Inflammatory macrophage (primary cell): ENCODE measurements at places on chromosomes 1 and 21.

- no peak for DNase-seq
Measured at GRCh38 chr1:169726851-169727250, 7.0 kb downstream of the SELE start.

DNA sequence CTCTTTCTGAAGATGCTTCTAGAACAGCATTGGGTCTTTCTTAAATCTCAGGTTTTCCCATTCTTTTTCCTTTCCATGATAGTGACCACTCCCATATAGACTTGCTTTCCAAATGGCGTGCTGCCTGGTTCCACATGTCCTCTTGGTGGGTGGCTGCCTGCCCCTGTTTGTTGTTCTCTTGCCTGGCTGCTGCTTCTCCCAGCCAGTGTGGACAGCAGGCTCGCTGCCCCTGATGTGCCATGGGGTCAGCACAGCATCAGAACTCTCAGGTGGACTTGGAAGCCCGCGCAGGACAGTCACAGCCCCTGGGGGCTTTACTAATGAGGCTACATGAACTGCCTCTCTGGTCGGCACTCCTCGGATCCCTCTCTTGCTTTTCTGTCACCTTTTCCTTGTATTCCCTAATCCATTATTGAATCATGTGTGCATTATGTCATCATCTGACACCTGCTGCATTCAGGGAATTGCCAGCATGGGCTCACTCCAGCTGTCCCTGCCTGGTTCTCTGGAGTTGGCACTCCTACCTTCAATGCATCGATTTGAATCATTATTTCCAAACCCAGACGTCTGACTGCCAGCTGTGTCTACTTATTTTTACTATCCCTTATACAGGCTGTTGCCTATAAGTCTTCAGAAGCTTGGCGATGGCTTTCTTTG is 100.5 kb upstream of the COA6 start:
- no peak for DNase-seq

DNA sequence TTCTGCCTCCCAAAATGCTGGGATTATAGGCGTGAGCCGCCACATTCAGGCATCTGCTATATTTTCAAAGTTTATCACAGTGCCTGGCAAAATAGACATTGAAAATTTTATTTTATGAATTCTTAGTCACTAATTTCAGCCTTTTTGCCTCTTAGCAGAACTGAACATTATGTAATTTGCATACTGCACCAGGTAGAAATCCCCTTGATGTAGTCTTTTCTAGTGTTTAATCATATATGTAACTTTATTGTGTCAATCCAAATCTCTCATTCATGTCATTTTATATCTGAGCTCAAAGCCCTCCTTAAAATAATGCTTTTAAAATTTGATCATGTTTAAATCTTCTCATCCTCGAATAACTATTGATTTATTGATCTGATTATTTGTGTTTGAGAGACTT is 19.2 kb downstream of the WDTC1 start:
- no peak for DNase-seq

DNA sequence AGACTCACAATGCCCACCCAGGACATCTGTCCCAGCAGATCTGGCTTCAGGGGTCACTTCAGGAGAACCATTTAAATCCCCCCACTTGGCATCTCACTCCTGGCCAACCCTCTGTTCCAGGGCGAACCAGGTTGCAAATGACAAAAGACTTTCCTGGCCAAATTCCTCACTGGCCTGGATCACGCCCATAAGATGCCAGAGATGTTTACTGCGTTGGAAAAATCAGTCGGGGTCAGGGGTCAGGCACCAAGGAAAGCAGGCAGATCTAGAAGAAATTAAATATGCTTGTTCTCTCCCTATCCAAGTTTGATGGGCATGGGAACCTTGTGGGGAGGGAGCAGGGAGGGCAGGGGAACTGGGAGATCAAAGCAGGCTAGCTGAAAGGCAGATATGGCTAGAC is 14.6 kb upstream of the AGTRAP start:
- no peak for DNase-seq

- DNase-seq = no peak
Measured at GRCh38 chr1:7574121-7575040, 196.7 kb upstream of the VAMP3 start.

DNA sequence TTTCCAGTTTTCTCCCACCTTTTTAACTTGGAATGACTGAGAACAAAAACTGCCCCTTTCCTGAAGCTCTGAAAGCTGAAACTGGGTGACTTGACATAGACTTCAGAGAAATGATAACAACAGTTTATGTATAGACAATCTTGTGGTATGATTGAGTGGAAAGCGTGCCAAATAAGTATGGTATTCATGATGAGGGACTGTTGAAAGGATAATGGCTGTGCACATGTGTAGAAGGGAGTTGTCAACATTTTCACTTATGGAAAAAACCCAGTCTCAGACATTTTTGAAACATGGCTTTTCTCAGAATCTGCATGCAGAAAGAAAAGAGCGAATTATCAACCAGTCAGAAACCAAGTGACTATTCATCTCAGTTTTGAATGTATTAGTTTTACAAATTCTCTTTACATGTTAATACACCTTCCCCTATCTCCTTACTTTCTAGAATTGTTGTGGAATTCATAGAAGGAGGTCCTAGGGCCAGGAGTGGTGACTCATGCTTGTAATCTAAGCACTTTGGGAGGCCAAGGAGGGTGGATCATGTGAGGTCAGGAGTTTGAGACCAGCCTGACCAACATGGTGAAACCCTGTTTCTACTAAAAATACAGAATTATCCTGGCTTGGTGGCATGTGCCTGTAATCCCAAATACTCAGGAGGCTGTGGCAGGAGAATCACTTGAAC is 261.2 kb downstream of the S1PR1 start:
- no peak for DNase-seq

DNA sequence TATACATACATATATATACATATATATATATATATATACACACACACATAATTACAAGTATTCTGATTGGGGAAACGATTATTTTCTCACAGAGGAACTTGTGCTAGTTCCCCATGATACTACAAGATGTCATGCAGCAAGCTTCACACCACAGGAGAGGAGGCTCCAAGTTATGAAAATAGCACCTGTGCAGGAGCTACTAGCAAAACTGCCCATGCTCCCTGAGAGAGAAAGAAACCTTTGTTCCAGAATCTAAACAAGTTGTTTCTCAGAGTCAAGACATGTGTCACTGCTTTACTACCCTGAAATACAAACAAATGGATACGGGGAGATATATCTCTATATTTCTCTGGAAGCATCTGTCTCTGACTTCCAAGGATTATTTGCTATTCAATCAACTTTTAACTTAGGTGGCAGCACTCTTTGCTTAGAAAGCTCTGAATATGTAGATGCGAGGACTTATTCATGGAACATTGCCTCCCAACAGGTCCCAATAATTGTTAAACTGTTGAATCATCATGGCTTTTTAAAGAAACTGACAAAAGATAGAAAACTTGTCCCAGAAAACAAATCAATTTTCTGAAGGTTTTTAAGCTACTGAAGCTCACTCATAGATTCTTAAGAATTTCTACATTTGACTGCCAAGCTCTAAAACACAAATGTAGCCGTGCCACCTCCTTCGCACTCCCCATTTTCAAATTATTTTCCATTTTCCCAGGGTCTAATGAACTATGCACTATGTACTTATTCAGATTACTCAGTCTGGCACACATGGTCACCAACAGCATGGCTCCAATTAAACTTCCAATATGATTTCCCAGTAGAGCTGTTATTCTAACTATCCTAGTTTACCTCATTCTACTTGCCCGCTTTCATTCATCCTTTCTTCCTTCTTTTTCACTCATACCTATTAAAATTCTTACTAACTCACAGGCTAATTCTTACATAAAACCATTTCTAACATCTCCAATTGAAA is 929.1 kb downstream of the LTN1 start:
- no peak for DNase-seq

GRCh38 chr1:17839641-17840196 is 84.6 kb downstream of the ACTL8 start:
- DNase-seq = no peak

GRCh38 chr1:11524465-11525150 is 45.7 kb downstream of the DISP3 start:
- DNase-seq = no peak

DNA sequence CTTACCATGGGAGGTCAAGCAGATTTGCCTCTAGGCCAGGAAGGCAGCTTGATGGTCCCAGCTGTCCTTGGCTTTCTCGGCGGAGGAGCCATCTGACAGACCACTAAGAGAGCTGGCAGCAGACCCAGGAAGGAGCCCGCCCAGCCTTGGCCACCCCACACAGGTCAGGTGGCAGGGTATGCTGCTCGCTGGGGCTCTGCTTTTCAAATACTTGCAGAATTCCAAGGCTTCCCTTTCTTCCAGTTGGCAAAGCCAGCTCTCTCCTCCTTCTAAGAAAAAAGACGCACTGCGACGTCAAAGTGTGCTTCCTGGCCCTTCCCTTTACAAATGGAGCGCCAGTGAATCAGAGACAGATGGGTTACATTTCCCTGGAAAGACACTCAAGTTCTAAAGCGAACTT is 229.4 kb downstream of the CACNA1E start:
- DNase-seq = no peak

DNA sequence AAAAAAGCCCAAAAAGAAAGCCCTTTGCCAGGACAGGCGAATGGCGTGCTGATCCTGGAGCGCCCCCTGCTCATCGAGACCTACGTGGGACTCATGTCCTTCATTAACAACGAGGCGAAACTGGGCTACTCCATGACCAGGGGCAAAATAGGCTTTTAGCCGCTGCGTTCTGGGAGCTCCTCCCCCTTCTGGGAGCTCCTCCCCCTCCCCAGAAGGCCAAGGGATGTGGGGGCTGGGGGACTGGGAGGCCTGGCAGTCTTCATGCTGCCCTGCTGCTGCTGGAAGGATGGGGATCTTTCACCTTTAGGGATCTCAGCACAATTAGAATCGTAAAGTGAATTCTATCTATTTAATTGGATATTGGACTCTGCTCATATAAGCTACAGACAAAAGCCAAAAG is 3.6 kb downstream of the TPRG1L start:
- no peak for DNase-seq

GRCh38 chr1:210541680-210542358 is 213.1 kb downstream of the HHAT start:
- DNase-seq = no peak

DNA sequence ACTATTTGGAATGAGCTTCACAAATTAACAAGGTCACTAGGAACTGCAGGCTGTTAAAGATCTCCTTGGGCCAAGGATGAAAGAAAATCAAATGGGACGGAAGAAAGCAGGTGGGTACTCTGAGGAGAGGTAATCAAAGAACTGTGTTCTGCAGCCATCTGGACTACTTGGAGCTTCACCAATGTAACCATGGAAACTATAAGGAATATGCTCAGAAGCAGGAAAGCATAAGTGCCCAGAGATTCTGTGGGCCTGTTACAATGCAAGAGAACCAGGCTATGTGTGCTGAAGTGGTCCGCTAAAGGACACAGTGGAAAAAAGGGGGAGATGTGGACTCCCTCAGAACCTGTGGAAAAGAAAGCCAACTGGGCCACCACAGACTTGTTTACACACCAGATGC is 238.5 kb downstream of the PTGER3 start:
- no peak for DNase-seq

DNA sequence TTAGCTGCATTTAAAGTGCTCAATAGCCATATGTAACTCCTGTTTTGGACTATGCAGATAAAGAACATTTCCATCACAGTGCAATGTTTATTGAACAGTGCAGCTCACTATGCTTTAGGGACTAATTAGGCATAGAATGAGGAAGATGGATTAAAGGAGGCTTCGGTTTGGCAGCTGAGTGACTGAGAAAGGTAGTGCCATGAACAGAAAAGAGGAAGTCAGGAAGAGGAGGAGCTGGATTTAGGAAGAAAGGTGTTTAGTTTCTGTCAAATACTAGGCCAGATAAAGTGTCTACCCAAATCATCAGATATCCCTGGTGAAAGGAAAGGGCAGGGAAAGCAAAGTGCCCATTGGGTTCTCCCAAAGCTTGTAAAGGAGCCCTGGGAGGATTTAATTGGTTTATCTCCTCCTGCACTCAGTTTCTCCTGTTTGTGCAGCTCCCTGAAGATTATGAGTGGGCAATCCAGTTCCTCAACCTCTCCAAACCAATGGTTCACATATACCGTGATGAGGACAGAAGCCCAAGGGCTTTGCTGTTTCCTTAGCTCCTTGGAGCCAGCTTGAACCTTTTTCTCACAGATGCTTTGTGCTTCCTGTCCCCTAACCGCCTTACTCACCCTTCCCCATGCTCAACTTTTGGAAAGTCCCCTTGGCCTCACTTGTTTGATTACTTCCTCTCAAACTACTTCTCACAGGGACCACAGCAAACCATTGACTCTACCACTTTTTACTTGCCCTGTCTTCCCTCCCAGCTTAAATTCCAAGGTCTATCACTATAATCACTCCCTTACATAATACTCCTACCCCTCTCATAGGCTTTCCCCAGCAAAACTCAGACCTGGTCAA is 3.5 kb upstream of the RAP1A start:
- DNase-seq = peak; percentile 68

- peak; percentile 62 for DNase-seq
Measured at GRCh38 chr1:17239420-17239819, 9.5 kb upstream of the PADI3 start.

GRCh38 chr1:209597499-209597898 is 14.0 kb downstream of the CAMK1G start:
- no peak for DNase-seq

DNA sequence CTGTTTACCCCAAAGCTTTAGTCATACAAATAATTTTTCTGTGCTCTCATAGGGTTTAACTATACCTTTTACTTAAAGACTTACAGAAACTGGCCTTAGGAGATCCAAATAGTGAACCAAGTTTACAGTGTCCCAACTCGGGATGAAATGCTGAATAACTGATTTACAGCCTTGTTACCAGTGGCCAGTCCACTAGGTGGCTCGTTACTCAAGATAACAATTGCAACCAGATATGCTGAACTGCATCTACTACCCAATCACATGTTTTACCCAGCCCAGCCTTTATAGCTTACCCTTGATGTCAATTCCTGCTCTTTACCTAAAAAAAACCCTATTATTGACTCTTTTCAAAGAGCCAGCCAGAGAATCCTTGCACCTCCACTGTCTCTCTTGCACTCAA is 1148.8 kb upstream of the ADGRL4 start:
- DNase-seq = no peak

GRCh38 chr1:41639332-41639936 is 155.0 kb upstream of the EDN2 start:
- peak; percentile 86 for DNase-seq
